ENCODE measurements at places on chromosomes 3 and 15.

GRCh38 chr3:149417727-149418126 lies 40.3 kb upstream of the TM4SF1 start:
- no peak for DNase-seq

DNA sequence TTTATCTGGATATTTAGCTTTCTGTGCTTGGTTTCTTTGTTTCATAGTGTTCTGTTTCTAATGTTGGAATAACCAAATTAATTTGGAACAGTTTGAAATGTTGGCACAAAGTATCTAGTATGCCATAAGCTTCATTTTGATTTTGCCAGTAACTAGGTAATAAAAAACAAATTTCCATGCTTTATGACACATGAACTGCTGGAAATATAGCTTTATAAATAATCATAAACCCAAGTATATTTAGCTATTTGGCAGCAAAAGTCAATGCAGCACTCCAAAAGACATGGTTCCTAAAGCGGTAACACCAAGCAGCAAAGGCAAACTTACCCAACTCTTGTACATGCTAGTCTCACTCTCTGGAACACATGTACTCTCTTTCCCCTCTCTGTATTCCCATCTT lies 106.0 kb upstream of the CCNL1 start:
- DNase-seq, result no peak

DNA sequence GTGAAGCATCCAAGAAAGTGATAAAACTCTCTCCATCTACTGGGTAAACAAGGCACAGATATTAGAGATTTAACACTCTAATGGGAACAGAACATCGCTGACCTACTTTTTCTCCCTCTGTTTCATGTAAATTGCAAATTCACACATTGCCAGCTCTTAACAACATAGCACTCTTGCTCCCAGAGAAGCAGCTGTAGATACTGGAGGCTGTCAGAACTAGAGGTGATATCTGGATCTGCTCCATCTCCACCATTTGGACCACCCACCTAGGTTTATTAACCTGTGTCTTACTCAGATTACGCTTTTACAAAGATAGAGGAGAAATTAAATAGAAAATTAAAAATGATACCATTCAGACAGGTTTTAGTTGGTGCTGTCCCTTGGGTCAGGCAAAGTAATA lies 289.1 kb upstream of the CRBN start:
- no peak for DNase-seq

DNA sequence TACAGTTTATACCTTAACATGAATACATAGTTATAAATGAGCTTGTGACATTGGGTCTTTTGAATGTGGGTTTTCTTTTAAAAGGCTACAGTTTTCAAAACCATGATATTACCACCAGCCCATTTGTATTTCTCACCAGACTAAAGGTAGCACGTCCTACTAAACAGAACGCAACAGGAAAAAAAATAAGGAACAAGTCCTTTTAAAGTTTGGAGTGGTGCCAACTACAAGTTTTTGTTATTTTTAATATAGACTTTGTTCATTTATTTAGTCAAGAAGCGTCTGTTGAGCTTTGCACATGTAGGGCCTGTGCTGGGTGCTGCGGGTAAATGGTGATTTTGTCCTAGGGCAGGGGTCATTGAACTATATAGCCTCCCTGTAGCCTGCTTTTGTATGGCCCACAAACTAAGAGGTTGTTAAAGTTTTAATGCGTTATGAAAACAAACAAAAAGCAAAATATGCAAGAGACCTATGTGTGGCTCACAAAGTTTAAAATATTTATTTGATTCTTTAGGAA lies 164.4 kb downstream of the GHSR start:
- no peak for DNase-seq

DNA sequence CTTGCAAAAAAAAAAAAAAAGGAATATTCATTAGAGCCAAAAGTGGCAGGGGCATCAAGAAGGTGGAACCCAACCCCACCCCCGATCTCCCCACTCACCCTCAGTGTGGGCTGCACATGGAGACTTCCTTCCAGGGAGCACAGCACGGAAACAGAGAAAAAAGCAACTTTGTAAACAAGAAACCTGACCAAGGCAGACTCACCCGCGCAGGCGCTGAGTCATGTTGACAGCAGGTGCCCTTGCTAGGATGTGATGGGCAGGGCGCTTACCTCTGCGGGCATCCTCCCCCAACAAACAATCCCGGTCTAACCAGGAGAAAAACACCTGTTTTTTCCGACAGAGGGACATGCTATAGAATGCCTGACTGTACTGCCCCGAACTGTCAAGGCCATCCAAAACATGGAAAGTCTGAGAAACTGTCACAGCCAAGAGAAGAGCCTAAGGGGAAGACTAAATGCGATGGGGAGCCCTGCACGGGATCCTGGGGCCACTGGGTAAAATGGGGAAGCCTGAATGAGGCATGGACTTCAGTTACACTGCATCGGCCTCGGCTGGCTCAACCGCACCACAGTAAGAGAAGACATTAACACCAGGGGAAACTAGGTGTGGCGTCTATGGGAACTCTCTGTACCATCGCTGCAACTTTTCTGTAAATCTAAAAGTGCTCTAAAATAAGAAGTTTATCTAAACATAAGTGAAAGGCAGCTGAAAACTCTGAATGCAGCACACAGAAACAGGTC lies 66.7 kb upstream of the GATA2 start:
- DNase-seq, result no peak

- no peak for DNase-seq
Observed at GRCh38 chr3:186998937-186999368, 68.6 kb downstream of the ST6GAL1 start.

- DNase-seq, result no peak
Observed at GRCh38 chr15:38300395-38300794, 47.8 kb downstream of the SPRED1 start.

DNA sequence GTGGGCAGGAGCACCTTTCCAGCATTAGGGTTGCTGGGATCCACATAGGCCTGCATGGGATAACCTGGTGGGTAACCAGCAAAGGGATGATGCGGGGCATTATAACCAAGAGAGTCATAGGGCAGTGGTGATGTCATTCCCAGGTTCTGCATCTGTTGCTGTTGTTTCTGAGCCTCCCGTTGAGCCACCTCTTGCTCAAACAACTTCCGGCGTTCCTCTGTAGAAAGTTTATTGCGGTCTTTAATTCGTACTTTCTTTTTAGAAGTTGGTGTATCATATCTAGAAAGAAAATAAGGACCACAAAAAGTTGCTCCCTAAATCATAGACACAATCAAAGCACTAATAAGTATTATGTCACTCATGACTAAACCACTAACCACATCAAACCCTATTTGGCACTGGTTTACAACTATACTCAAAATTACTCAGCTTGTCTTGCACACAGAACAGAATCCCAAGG lies 77.8 kb downstream of the NBEAL2 start:
- peak; percentile 10 for DNase-seq

GRCh38 chr3:71012971-71013370 lies 570.6 kb downstream of the FOXP1 start:
- DNase-seq, result no peak

GRCh38 chr3:24375947-24376384 lies 118.7 kb downstream of the THRB start:
- no peak for DNase-seq

- DNase-seq, result no peak
Observed at GRCh38 chr15:88166082-88166993, 90.2 kb downstream of the NTRK3 start.

GRCh38 chr15:43977072-43977884 lies 150.5 kb downstream of the WDR76 start:
- no peak for DNase-seq

DNA sequence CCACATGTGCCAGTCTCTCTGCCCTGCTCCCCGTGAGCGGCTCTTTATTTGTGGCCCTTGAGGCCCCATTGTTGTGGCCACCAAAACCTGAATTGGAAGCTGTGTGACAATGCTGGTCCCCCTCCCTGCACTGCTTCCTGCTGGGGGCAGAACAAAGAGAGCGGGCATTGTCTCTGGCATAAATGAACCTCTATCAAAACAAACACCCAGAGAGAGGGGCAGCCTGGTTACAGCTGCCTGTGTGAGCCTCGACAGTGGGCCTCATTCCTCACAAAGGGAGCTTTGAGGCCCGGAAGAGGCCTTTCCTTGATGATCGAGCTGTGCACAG lies 152.9 kb downstream of the IGF1R start:
- DNase-seq, result no peak

- no peak for DNase-seq
Observed at GRCh38 chr15:29978411-29979382, 104.1 kb upstream of the GOLGA8J start.

- DNase-seq, result no peak
Observed at GRCh38 chr3:13214847-13215472, 141.7 kb upstream of the IQSEC1 start.

- no peak for DNase-seq
Observed at GRCh38 chr3:114928989-114929640, 218.0 kb downstream of the ZBTB20 start.

GRCh38 chr3:107845380-107846278 lies 245.2 kb downstream of the CD47 start:
- no peak for DNase-seq

DNA sequence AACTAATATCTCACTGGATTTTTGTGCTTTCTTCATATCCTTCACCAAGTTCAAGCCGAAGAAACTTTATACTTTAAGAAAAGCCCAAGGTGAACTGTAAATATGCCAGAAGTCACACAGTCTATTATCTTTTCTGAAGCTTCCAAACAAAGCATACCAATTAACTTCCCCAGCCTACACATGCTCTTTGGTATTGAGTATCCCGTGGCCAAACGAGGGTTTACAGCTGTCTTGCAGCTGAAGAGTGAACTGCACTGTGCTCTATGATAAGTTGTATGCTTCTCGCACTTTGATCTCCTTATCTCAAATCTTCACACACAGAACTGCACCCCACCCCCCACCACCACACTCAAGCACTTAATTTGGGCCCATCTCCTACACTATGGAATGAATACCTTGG lies 215.6 kb upstream of the VEPH1 start:
- DNase-seq, result no peak

- no peak for DNase-seq
Observed at GRCh38 chr3:45716790-45717336, 27.7 kb downstream of the SACM1L start.

GRCh38 chr3:5274091-5274490 lies 86.6 kb downstream of the EDEM1 start:
- no peak for DNase-seq

- no peak for DNase-seq
Observed at GRCh38 chr3:72523429-72524151, 324.7 kb downstream of the SHQ1 start.
